ENCODE measurements at places on chromosomes 2 and 18. TPM values are rescaled to one million over a fixed set of nuclear protein-coding genes. Genes with fewer than 3 reads are reported as not detected.

DNA sequence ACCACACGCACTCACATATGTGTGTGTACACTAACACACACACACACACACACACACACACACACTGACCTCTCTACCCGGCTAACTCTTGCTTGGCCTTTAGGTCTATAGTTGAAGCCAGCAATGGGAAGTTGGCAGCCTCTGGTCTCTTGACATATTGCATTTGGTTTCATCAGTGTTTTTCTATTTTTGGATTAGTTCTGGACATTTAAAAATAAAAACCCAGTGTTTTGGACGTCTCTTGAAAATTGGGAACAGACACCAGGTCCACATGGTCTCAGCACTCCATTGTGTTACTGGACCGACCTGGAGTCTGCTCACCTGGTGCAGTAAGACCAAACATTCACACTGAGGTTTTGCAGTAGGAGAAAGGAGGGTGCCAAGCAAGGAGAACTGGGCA lies 50.4 kb upstream of the AFF3 start:
- DNase-seq: no peak

- no peak for DNase-seq
These were observed 2.4 kb downstream of the DNAJB2 start for GRCh38 chr2:219281588-219281987.

- DNase-seq: no peak
These were observed 57.6 kb downstream of the CRIM1 start for GRCh38 chr2:36413218-36413617.

GRCh38 chr2:231284296-231284695 lies 85.9 kb downstream of the ARMC9 start:
- no peak for DNase-seq

DNA sequence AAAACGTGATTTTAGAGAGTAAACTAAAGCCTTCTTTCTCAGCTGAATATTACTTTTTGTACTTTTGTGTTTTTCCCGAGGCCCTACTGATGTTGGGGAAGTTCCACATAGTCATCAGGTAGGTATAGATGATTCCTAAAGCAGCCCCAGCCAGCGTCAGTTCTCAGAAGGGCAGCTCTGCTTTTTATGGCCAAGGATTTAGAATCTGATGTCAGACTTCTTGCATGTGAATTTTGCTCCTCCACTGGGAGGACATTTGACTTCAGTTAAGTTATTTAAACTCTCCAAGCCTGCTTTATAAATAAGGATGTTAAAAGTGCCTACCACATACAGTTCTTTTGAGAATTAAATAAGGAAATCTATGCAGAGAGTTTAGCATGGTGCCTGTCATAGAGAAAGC lies 130.8 kb downstream of the NCKAP5 start:
- DNase-seq: no peak

- no peak for DNase-seq
These were observed 44.7 kb downstream of the C2orf42 start for GRCh38 chr2:70145851-70146739.

GRCh38 chr2:70357684-70358071 lies 55.8 kb upstream of the FAM136A start:
- no peak for DNase-seq

The SIX2 gene
- 15.8 TPM for total RNA-seq

The GREB1L gene
- total RNA-seq: 7.5 TPM

The LRRTM1 gene
- total RNA-seq: 0.37 TPM

The SP140 gene
- total RNA-seq: 2.0 TPM

The NR4A2 gene
- total RNA-seq: 13.8 TPM

The METAP1D gene
- total RNA-seq: 5.8 TPM

The ICOS gene
- not detected for total RNA-seq

The EPG5 gene
- 16.2 TPM for total RNA-seq

The REG3G gene
- total RNA-seq: not detected

The MAL gene
- 15.8 TPM for total RNA-seq

The CCBE1 gene
- 4.0 TPM for total RNA-seq

All from stomach (tissue), 19 donors.